ENCODE measurements at places on chromosomes 11 and 22.

- DNase-seq = no peak
Observed at GRCh38 chr11:19838994-19839768, 126.5 kb downstream of the NAV2 start.

DNA sequence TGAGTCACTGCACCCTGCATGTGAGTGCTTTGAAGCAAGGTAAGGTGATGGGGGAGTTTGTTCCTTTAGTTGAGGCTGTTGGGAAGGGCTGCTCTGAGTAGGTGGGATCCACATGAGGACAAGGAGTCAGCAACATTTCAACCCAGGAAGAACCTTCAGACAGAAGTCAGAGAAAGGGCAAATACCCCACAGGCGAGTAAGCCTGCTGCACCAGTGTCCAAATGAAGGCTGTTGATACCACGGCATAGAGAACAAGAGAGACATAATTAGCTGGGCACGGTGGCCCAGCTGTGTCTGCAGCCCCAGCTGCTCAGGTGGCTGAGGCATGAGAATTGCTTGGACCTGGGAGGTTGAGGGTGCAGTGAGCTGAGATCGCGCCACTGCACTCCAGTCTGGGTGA is 54.3 kb upstream of the CLMP start:
- DNase-seq = no peak

DNA sequence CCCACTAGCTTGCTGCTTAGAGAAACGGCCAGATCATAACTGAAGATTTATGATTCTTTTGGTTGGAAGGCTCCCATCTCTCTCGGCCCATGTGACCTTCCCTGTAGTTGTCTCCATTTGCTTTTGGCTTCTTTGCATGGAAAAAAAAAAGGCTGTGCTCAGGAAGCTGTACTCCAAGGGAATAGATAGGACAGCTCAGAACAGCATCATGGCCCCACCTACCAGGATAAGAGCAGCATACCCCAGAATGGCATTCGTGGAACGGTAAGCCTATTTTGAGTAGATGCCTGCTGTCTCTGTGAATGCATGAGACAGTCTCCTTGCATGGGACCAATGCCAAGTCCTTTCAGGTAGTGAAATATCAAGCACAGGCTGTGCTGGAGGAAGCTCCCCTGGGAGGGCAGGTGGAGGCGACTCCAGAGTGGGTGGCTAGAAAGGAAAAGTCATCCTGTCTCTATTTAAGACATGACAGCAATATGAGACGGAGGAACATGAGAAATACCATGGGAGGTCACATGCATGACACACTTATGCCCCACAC is 94.1 kb upstream of the AMOTL1 start:
- no peak for DNase-seq

GRCh38 chr11:32561835-32562234 is 21.8 kb upstream of the EIF3M start:
- DNase-seq = no peak

Measured in NT2/D1 (cell line).